Right lung (tissue), 10 donors: ENCODE measurements at places on chromosomes 6 and 20. TPM values are rescaled to one million over a fixed set of nuclear protein-coding genes. Genes with fewer than 3 reads are reported as not detected.

DNA sequence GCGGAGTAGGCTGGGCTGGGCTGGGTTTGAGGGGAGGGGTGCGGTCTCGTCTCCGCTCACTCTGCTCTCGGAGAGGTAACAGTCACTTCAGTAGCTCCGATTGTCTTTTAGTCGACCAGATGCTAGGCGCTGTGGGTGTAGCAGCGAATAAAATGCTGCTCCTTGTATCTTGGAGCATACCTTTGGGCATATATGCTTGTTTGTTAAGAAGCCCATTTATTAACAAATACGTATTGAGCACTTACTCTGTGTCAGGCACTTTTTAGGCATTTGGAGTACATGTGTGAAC lies 545 bp downstream of the ACTR5 start:
- DNase-seq: no peak

DNA sequence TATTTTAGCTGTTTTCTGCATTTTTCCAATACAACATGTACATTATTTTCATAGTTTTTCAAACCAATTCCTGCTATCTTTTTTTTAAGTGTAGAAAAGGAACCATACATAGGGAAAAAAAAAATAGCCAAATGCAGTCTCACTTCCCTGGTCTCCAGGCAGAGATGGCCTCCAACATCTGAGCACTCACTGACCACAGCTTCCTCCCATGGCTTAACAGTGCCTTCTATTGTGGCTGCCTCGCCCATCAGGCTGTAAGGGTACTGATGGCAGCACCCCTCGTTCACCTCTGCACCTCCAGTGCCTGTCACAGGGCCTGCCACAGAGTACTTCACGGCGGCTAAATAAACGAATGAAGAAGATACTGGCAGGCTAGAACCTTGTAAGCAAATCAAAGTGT lies 591.1 kb downstream of the PTPRT start:
- no peak for DNase-seq

DNA sequence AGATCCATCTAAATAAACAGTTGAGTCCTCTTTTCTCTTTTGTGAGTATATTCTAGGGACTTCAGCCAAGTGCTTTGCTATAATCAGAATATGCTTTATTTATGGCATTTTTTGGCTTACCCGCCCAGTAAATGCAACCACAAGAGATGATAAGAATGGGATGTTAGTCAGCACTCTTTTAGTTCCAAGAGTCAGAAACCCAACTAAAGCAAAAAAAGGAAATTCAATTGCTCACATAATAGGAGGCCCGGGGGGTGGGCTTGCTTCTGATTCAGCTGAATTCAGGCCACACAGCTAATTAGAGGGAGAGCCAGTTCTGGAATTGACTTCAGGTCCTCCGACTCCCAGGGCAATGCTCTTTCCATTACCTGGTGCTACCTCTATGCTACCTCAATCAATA lies 250.6 kb downstream of the FARS2 start:
- peak; percentile 11 for DNase-seq

Gene TCP11
- polyA plus RNA-seq: 1.3 TPM

Gene VGLL2
- polyA plus RNA-seq: not detected

Gene TPX2
- 33.7 TPM for polyA plus RNA-seq

GRCh38 chr20:61168605-61169004 lies 83.5 kb upstream of the CDH4 start:
- DNase-seq: no peak

- DNase-seq: no peak
Observed at GRCh38 chr20:3727401-3728021, 5.0 kb upstream of the HSPA12B start.

GRCh38 chr6:109526905-109527628 lies 44.0 kb upstream of the ZBTB24 start:
- peak; percentile 52 for DNase-seq

DNA sequence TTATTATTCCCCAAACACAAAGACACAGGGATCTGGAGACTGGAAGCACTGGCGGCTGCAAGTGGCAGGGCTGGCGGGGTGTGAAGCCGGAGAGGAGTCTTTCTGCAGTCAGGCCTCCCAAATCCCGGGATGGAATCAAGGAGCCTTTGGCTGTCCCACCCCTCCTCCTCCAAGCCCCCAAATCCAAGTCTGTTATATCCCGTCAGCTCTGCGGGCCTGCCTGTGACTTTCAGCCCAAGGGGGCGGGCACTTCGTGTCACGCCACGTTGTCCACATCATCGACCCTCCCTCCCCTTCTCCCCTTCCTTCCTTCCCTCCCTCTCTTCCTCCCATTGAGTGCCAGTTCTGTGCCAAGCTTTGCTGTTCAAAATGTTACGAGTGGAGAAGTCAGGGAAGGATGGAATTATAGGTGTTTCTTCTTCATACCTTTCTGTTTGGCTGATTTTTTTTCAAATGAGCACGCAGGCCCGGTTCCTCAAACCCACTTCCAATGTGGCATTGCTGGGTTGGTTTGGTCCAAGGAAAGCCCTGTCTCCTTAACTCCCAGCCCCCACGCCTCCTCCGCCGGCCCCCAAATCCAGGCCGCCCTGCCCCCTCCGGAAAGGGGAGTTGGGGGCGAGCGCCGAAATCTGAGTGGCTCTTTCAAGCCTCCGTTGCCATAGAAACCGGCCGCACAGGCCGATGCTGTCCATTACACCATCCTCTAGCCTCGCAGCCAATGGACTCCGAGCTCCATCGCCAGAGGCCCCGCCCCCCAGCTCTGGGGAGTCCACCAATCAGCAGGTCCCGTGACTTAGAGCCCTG lies 12.7 kb downstream of the ZCCHC3 start:
- DNase-seq: peak; percentile 99

Gene RBM24
- 3.1 TPM for polyA plus RNA-seq

DNA sequence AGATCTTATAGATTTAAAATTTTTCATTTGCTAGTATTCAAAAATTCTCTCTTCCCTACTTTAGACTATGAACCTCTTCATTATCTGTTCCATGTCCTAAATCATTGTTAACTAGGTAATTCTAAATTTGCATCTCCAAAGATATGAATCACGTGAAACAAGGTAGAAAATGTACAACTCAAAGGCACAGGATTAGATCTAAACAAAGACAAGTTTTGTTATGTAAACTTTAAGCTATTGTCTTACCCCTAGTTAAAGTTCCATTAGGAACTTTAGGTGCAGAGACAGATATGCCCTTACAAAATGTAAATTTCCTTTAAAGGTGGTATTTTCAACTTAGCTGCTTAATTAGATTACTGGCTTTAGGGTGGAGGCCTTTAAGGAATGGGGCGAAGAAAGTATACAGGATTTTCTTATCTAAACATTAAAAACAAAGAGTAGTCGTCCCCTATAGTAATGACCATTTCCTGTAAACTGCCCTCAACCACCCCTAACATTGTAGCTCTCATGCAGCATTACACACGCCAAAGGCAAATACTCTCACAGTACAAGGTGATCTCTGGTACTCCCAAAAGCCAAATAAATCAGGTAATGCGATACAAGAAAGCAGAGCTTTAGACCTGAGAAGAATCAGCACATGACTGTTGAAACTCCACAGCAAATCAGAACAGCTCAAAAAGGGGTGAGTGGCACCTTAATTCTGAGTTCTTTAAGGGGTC lies 57.4 kb upstream of the MRAP2 start:
- DNase-seq: no peak

GRCh38 chr20:17856024-17856564 lies 112.5 kb downstream of the SNX5 start:
- DNase-seq: no peak

- no peak for DNase-seq
Observed at GRCh38 chr20:59448851-59449444, 148.5 kb downstream of the EDN3 start.

GRCh38 chr20:58597249-58597891 lies 53.7 kb upstream of the STX16 start:
- no peak for DNase-seq

- no peak for DNase-seq
Observed at GRCh38 chr6:169168706-169169105, 84.9 kb downstream of the THBS2 start.

GRCh38 chr6:3899970-3900439 lies 50.8 kb downstream of the FAM50B start:
- DNase-seq: no peak

GRCh38 chr20:22346716-22347115 lies 237.7 kb downstream of the FOXA2 start:
- no peak for DNase-seq

Gene FBXO5
- polyA plus RNA-seq: 46.2 TPM

Gene KIF25
- polyA plus RNA-seq: 13.7 TPM

Gene VNN1
- 0.46 TPM for polyA plus RNA-seq

Gene SIRPD
- polyA plus RNA-seq: not detected

DNA sequence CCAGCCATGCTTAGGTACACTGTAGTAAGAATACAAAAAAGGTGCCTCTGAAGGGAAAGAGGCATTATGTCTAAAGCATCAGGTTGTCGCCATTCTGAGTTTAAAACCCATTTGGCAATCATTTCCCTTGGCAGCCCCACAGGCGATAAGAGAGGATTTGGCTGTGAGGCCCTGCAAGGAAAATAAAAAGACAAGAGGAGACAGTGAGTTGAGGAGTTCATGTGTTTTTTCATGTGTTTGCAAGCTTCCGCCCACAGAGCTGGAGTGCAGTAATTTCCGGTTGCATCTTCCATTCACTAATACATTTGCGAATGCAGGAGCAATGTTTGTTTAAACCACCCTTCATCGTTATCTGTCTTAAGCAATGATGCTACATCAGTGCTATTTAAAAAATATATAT lies 138.5 kb upstream of the SOX4 start:
- peak; percentile 19 for DNase-seq

- DNase-seq: no peak
Observed at GRCh38 chr6:110137924-110138887, 41.3 kb downstream of the WASF1 start.

Gene FRS3
- polyA plus RNA-seq: 8.1 TPM

DNA sequence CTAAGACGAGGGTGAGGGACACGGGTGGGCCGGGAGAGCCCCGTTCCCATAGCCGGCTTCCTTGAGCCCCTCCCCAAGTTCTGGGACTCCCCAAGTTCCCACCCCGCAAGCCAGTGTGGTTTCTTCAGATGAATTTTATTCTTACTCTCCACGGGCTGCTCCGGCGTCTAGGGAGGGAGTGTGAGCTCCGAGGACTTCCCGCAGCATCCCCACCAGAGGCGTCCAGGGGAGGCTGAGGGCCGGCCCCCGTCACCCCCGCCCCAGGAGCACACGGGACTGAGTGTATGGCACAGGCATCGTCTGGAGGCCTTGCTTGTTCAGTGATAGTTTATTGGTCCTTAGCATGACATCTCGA lies 10.0 kb upstream of the SLC4A11 start:
- no peak for DNase-seq

Gene SRSF12
- polyA plus RNA-seq: 9.4 TPM

Gene DNAH8
- 0.08 TPM for polyA plus RNA-seq

DNA sequence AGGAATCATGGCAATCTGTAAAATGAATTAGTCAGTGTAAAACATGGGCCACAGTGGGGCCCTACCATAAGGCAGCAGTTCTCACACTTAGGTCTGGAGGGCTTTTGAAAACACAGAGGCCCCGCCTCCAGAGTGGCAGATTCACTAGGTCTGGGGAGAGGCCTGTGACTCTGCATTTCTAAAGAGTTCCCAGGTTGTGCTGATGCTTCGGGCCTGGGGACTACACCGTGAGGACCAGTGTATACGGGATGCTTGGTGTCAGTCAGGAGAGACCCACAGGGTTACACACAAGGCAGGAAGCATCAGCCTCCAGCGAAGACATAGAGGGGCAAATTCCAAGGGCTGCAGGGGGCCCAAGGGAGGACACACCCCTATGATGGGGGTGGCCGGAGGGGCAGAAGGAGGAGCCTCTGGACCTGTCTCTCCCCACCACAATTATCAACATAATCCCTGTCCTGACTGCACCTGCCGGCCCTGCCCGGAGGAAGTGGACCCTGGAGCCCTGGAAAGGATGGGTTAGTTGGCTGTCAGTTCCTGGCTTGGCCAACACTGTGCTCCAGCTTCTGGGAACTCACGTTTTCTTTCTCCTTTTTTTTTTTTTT lies 46.7 kb downstream of the FGD2 start:
- no peak for DNase-seq

GRCh38 chr6:28207510-28208110 lies 17.5 kb upstream of the ZSCAN9 start:
- peak; percentile 40 for DNase-seq

Gene SNHG17
- polyA plus RNA-seq: 33.1 TPM

DNA sequence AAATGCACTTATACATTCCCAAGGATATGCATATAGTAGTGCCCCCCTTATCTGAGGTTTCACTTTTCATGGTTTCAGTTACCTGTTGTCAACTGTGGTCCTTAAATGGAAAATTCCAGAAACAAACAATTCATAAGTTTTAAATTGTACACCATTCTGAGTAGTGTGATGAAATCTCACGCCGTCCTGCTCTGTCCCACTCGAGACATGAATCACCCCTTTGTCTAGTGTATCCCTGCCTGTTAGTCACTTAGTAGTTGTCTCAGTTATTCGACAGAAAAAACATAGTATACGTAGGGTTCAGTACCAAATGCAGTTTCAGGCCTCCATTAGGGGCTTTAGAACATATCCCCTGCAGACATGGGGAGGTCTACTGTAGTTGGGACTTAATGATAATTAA lies 57.0 kb downstream of the MAP1LC3A start:
- no peak for DNase-seq

DNA sequence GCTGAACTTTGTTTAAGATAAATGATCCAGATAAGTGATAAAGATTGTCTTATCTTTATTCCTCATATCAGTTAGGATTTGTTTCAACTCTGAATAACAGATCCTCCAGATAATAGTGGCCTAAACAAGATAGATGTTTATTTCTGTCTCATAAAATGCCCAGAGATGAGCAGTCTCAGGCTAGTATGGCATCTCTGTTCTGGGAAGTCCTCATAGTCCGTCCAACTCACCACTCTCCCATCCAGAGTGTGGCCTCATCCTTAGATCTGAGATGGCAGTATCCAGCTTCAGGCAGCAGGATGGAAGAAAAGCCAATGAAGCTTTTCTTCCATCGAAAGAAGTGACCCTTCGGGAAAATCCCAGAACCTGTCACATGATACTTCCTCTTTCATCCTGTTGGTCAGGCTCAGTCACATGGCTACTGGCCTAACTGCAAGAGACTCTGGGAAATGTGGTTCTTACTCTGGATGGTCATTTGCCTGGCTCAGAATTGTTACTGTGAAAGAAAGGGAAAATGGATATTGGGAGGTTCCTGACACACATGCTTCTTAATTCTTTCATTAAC lies 29.4 kb upstream of the TAGAP start:
- no peak for DNase-seq

DNA sequence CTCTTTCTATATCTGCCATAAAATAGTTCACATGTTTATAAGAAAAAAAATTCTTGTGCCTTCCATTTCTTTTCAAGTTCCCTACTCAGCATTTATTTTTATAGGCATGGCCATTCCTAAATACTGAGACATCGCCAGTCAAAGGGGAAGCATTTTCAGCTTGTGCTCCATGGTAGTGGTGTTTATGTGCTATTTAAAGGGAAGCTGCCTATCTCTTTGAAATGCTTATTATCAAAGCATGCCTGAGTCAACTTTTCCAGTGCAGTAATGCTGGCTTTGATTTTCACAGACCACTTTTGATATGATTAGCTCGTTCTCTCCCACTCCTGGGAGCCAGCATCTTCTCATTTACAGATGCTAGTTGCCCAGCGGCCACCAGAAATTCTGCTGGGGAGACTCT lies 124.1 kb upstream of the RIN2 start:
- no peak for DNase-seq

Gene TUBB2B
- polyA plus RNA-seq: 5.9 TPM

Gene KHDC1L
- polyA plus RNA-seq: 1.1 TPM
